ENCODE measurements at places on chromosomes 7 and 10. TPM values are rescaled to one million over a fixed set of nuclear protein-coding genes. Genes with fewer than 3 reads are reported as not detected.

GRCh38 chr10:45673074-45673648 lies 589 bp upstream of the ZFAND4 start:
- DNase-seq = no peak

- DNase-seq = no peak
Observed at GRCh38 chr7:134472572-134473244, 13.8 kb upstream of the AKR1B1 start.

DNA sequence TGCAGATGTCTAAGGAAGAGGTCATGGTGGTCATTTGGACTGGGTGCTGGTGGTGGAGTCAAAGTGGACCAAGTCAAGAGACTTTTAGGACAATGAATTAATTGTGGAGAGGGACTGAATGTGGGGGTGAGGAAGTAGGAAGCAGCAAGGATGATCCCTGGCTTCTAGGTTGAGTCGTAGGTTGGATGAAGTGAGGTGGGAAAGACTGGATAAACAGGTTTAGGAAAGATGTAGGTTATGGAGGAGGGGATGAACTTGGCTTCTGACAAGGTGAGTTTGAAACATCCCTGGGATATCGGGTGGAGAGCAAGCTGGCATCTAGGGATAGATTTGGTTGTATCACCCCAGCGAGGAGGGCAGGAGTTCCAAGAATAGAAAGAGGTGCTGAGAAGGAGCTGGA lies 7.6 kb downstream of the SEMA4G start:
- peak; percentile 49 for DNase-seq

The HMX3 gene
- not detected for total RNA-seq

The OR2A7 gene
- 7.4 TPM for total RNA-seq

The OR9A2 gene
- total RNA-seq = not detected

The RARRES2 gene
- 305 TPM for total RNA-seq

The LIPJ gene
- not detected for total RNA-seq

The PMPCB gene
- total RNA-seq = 28.7 TPM

DNA sequence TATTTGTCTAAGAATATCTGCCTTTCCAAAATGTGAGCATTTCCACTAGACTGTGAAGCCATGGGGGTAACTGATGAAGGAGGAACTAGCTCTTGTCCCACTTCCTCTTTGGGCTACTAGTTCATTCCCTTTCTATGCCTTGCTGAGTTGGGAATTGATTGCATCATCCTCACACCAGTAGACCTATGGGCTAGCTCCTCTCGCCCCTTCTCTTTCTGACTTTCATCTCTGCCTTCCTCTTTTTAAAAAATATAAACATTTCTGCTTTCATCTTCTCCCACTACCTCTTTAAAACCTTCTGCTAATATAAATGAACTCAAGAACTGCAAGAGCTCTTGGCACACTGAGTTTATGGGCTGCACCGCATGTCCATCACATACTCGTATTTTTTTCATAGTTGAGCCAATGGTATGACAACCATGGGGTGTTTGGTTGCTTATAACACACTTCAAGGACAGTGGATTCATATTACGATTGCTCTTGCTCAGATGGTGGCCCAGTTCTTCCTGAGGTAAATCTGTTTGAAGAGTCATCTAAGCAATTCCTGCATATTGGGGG lies 182.0 kb downstream of the REEP3 start:
- no peak for DNase-seq

GRCh38 chr7:134527979-134528371 lies 608 bp downstream of the AKR1B10 start:
- DNase-seq = no peak

The VIPR2 gene
- total RNA-seq = 11.3 TPM

The CHAT gene
- total RNA-seq = not detected

- DNase-seq = no peak
Observed at GRCh38 chr7:73358590-73359275, 30.8 kb downstream of the FKBP6 start.

GRCh38 chr7:27182285-27182841 lies 2.7 kb downstream of the HOXA11 start:
- no peak for DNase-seq

DNA sequence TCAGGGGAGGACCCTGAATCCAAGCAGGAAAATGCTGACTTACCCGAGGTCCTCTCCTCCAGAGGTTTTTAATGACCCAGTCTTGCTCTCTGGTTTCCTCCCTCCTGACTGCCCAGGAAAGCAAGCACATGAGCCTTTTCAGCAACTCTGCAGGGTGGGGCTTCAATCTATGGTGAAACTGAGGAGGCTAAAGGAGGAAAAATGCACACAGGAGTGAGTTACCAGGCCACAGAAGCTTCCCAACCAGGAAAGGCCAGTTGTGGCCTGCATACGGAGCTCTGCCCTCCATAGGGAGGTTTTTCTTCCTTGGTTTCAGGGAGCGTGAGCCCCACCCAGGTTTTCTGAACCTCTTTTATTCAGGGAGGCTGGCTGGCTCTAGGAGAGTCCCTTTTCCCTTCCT lies 14.1 kb upstream of the DLG5 start:
- DNase-seq = no peak

The WASHC2A gene
- total RNA-seq = 28.7 TPM

GRCh38 chr7:47782792-47783191 lies 165.5 kb downstream of the PKD1L1 start:
- DNase-seq = no peak

DNA sequence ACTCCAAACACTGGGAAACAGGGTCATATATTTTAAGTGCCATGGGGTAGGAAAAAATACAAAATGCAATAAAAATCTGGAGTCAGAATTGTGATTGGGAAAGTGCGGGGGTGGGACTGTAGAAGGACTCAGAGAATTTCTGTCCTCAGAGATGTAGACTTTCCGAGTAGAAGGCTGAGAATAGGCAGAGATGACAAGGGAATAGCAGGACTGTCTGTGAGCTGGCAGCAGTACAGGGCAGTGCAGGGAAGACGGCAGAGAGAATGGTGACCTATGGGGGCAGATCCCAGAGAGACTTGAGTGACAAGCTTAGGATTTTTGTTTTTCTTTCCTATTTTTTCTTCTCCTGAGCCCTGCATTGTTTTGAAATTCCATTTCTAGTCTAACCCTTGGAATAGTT lies 127.6 kb downstream of the SLC16A9 start:
- DNase-seq = no peak

DNA sequence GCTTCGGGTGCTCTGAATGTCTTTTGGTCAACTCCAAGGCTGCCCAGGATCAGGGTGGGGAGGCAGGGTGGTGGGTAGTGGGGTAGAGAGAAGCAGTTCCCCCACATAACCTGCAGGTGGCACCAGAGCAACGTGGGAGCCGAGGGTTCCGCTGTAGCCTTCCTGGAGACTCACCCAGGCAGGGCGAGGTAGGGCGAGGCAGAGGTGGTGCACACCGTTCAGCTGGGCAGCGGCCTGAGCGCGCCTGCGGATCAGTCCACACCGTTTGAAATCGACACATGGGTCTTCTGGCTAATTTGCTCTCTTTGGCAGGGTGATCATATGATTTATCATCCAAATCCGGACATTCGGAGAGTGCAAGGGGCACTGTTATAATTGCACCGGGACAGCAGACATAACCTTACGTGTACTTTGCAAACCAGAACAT lies 41.4 kb upstream of the MAP3K8 start:
- DNase-seq = no peak

DNA sequence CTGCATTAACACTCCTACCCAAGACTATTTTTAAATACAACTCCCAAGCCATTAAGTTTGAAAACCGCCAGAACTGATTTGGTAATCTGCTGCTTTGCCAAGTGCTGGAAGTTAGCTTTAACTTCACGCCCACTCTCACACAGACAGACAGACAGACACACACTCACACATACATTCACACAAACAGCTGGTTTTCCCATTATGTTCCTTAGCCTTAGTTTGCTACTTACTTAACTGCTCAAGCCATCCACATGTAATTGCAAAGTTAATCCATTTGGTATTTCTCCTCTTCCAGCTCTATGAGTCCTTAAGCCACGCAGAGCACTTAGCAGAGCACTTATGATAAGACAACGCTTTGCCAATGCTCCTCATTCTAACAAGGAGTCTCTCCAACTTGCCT lies 8.3 kb downstream of the COBL start:
- DNase-seq = no peak

The TMUB1 gene
- total RNA-seq = 40.3 TPM

The GJD4 gene
- not detected for total RNA-seq

DNA sequence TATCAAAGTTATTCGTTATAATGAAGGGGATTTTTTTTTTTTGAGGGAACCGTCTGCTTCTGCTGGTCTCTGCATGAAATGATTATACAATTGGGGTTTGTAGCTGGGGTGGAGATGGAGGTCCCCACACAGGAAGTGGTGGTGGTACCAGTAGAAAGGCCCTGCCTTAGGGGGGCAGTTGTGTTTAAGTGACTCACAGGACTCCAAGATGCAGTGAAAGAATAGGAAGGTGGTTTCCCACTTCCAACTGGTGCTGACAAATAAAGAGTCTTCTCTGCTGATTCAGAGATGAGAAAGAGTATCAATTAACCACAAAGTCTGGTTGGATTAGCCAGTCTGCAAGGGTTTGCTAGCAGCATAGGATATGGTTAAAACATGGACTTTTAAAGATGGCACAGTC lies 376.0 kb downstream of the SORCS3 start:
- DNase-seq = no peak

DNA sequence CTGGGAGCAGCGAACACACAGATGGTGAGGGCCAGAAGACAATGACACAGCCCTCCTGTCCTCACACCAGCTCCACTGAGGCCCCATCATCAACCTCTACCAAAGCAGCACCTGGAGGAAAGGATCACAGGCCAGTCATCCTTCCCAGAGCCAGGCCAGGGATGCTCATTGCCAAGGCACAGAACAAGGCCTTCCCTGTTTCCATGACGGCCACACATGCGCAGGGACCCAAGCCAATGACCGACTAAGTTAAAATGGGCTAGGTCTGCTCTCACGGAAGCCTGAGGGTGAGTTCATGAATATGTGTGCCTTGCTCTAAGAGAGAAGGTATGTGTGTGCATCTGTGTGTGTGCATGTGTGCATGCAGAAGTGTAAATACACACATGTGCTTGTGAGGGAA lies 39.6 kb downstream of the COBL start:
- peak; percentile 37 for DNase-seq

DNA sequence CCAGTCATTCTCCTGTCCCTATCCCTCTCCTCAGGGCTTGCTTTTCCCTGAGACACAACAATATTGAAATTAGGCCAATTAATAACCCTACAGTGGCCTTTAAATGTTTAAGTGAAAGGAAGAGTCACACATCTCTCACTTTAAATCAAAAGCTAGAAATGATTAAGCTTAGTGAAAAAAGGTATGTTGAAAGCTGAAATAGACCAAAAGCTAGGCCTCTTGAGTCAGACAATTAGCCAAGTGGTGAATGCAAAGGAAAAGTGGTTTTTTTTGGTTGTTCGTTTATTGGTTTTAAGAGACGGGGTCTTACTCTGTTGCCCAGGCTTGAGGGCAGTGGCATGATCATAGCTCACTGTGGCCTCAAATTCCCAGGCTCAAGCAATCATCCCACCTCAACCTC lies 9.7 kb upstream of the ATAD1 start:
- DNase-seq = no peak

- no peak for DNase-seq
Observed at GRCh38 chr7:73615886-73616285, 8.4 kb downstream of the MLXIPL start.
